ENCODE measurements at places on chromosomes 16 and 17.
A peak's percentile ranks its signal among the peaks of the same experiment; 100 is the strongest.

- no peak for DNase-seq
Observed at GRCh38 chr16:50401355-50401754, 32.6 kb upstream of the BRD7 start.

GRCh38 chr16:75495076-75495674 is at the start of gene CHST6:
CHST6 (minus strand) TSS chr16:75495441; CDS start chr16:75479828, 15,613 bp downstream.
- peak; percentile 2 for DNase-seq

DNA sequence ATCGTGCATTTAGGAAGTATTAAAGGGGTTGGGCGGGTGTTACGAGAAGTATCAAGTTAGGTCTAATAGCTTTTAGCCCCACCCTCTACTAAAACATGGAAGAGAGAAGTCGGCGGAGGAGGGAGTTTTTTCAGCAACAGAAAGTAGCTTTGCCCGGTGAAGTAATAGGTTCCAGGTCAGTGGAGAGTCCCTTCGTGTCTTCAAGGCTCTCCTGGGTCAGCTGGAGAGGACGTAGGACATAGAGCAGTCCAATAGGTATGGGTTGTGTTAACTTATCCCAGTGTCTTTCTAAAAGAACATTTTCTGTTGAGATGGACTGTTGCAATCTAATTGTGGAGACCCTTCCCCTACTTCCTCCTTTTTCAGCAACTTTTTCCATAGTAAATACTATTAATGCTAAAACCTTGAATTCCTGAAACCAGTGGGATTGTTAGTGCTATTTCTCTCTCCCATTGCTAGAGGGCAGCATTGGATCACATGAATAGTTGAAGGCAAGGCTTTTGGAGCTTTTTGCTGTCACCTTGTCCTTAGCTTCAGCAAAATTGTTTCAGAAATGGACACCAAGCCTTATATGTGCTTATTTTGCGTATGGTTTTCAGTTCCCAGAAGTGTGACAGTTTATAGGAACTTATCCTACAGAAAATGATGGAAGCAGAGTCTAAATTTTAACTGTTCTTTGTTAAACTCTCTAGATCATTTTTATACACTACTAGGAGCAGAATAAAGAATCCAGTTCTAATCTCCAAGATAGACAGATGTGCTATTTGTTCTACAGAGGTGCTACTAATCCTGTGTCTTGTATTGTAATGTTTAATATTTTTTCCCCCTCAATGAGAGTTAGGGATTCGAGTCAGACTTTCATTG is 38.4 kb downstream of the UTP18 start:
- peak; percentile 2 for DNase-seq

DNA sequence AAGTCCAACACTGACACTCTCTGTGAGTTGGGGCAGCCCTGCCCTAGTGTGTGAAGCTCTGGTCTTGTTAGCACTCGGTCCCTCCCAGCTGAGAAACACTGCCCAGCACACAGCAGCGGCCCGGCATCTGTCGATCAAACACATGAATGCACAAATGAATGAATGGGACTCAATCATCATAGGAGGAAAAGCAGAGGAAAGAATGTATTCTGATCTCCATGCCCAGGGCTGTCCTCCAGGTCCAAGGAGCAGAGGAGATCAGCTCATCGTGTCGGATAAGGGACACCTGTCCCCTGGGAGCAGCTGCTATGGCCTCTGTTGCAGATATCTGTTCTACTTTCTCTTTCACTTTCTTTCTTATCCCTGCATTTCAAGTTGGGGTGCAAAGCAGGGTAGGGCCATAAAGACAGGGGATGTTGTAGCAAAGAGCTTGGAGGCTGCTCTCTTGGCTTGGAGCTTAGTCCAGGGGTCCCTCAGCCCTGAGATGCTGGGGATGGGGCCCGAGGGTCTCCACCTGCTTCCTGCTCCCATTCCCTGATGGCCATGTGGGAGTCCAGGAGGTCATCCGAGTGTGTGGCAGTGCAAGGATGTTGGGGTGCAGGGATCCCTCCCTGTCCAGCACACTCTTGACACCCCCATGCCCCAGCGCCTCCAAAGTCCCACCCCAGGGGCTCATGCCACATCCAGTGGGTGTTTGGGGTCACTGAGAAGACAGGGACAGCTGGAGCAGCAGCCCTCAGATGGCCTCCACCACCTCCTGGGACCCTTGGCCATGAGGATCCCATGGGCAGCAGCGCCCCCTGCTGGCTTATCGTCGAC is 88.2 kb downstream of the IRF8 start:
- no peak for DNase-seq

DNA sequence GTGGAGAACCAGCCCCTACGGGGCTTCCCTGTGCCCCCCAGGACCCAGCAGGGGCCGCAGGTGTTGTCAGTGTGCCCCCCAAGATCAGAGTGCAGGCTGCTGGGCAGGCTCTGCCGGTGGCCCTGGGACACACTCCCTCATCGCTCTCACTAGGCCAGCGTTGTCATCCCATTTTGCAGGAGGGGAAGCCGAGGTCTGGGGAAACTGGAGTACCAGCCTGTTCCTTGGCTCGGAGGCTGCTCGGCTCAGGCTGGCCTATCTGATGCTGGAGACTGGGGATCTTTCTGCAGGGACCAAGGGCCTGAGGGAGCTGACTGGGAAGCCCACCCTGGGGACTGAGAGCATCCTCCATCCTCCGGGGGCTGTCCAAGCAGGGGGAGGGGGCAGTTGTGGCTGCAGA is 74.2 kb upstream of the CBX4 start:
- DNase-seq = no peak

DNA sequence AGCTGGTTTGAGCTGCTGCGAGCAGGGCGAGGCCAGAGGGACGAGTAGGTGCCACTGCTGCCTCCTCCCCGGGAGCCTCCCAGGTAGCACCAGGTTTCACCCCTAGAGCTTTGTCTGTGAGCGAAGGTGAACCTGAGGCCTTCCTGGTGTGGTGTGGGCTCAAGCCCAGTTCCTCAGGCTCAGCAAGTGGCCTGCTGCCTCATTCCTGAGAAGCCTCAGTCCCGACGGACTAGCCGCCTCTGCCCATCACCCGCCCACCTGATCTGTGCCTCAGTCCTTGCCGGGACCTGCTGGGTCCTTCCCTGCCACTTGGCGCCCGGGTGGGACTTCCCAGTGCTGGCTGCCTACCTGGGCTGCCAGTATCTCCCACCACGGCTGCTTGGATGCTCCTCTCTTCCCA is 1.7 kb downstream of the NLRC3 start:
- no peak for DNase-seq
